ENCODE measurements at places on chromosomes 3 and 15.

GRCh38 chr15:101092156-101092866 lies 159.5 kb downstream of the CHSY1 start:
- DNase-seq: no peak

DNA sequence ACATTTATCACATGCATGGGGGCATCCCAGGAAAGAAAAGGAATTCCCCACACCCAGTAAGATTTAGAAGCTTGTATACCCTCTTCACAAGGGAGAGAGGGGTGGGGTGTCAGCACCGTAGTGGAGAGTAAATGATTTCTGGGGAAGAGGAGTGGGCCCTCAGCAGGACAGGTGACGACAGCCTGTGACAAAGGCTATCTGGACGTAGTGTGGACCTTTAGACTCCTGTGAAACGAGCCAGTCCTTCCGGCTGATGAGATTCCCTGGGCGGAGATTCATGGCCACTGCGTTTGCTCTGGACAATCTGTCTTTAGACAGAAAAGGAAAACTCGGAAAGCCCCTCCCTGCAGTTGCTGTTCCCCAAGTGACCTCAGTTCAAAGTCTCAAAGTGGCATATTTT lies 1.7 kb upstream of the FAM3D start:
- DNase-seq: no peak

DNA sequence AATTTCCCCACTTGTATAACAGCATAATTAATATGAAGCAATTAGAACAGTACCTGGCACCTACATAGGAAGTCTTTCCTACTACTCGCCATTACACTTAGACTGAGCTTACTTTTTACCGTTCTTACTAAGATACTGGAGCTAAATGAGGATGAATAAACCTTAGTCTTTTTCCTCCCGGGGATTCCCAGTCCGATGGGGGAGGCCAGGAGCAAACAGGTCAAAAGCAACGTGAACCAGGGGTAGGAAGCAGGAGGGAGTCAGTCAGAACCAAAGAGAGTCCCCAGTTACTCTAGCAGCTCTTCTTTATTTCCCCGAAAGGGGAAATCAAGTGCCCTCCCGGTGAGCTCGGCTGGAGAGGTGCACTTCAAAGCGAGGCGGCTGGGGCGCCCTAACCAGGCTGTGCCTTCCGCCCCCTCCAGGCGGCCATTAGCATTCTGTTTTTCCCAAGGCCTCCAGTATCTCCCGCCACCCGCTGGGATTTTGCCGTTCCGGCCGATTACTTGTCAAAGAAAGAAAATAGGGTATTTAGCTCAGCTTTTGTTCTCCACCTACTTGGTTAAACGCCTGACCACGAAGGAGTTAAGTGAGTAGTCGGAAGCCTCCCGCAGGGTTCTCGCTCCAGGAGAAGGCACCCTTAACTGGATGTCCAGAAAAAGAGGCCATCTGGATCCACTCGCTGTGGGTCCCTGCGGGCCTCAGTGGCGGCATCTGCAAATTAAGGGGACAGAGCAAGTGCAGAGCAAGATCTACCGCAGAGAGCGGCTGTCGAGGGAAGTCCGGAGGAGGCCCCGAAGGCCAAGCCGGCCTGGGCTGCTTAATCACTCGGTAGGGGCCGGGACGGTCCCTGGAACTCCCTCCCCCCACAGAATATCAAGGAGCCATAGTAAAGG lies 6.3 kb upstream of the EOMES start:
- DNase-seq: no peak

GRCh38 chr15:85614059-85614458 lies 180.7 kb downstream of the KLHL25 start:
- no peak for DNase-seq

All from hematopoietic multipotent progenitor cell treated with erythropoietin and hydrocortisone succinate and interleukin-3 and kit ligand, for 17 days (in vitro differentiated cells).